Myocyte (in vitro differentiated cells): ENCODE measurements at places on chromosomes 5 and 9. TPM values are rescaled to one million over a fixed set of nuclear protein-coding genes. Genes with fewer than 3 reads are reported as not detected.

DNA sequence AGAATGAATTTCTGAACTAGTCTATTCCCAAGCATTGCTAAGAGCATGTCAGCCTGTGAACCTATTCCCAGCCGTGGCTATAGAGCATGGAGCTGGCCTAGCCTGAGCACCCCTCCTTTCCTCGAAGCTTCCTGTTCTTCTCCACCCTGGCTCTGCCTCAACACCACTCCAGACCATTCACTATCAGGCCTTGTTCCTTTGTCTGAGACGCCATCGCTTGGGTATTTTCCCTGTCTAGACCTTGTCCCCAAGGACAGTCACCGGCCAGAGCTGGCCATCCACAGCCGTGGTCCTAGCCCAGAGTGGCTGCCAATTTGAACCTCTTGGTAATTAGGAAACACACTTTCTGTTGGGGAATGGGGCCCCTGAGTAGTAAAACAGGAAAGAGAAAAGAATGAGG lies 105.8 kb downstream of the LIFR start:
- DNase-seq: no peak

DNA sequence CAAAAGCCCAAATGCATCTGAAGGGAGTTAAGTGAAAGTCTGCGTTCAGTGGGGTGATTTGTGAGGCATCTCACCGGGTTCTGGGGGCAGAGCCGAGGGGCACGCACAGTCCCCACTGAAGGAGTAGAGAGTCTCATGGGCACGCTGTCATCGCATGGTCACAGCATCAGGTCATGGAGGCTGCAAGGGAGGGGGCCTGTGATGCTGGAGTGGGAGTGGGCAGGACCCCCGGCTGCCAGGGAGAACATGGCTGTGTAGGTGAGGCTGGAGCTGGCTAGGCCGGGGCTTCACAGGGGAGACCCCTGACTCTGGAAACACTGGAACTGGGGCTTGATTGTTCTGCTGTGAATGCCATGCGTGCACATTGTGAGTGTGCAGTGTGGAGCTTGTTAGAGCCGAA lies 360.5 kb downstream of the IRX2 start:
- no peak for DNase-seq

GRCh38 chr5:2857837-2858236 lies 106.4 kb upstream of the IRX2 start:
- no peak for DNase-seq

DNA sequence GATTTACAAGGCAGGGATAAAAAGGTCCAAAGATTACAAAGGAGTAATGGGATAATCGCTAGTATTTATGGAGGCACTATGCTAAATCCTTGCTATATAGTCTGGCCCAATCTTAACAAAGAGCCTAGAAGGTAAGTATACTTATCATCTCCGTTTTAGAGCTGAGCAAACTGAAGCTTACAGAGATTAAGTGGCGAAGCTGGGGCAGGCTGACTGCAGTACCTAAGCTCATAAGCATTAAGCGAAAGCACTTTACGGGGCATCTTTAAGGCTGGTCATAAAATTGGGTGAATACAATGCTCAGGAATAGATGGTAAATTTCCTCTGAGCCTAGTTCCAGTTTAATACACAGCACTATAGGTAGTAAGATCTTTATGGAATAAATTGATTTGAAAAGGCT lies 30.0 kb upstream of the ZNF366 start:
- no peak for DNase-seq

- no peak for DNase-seq
These were observed 343.0 kb upstream of the SGCD start for GRCh38 chr5:155983954-155984353.

DNA sequence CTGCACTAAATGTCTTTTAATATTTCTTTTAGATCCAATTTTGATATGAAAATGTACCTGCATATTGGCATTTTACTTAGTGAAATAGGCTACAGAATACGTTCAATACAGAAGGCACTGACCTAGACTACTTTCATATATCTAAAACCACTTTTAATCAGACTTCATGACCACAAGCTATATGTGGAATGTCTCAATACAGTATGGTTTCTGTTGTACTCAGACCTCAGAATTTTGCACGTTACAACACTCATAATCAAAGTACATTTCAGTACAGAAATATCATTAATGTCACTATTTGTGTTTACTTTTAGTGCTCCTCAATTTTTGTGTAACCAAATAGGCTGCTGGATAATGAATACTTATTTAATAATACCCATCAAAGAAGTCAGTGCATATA lies 74.8 kb downstream of the MEF2C start:
- DNase-seq: no peak

The SPAAR gene
- not detected in 2 replicates for total RNA-seq

GRCh38 chr9:118829334-118829733 lies 539.9 kb downstream of the BRINP1 start:
- peak; percentile 48 for DNase-seq

DNA sequence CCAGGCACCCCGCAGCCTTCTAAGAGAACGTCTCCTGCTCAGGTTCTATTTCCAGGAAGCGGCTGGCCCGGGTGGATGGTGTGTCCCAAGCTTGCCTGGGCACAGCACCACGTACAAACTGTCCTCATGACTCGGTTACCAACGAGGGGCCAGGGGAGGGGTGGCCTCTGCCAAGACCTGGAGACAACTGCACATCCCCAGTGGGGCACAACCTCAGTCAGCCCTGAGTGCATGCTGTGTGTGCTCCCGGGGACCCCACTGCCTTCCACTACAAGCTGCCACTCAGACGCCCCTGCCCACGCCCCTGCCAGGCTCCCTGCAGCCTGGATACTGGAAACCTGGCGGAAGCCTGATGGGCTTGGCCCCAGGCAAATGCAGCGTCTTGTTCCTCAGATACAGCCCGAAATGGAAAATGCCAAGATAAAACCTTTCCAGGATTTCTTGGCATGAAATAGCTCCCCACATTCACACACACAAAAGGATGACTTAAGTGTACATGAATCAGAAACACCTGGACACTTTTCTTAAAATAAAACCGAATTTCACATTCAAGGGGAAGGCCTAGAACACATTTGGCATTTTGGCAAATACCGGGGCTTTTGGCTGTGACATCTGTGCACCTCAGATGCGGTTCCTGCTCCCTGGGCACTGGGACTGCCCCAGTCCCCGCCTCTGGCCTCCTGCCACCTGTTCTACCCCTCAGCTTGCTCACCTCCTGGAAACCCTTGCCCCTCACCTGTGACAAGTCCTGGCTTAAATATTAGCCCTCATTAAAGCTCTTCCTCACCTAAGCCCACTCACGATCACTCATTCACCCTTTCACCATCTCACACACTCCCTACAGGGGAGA lies 62.5 kb downstream of the COL23A1 start:
- no peak for DNase-seq

DNA sequence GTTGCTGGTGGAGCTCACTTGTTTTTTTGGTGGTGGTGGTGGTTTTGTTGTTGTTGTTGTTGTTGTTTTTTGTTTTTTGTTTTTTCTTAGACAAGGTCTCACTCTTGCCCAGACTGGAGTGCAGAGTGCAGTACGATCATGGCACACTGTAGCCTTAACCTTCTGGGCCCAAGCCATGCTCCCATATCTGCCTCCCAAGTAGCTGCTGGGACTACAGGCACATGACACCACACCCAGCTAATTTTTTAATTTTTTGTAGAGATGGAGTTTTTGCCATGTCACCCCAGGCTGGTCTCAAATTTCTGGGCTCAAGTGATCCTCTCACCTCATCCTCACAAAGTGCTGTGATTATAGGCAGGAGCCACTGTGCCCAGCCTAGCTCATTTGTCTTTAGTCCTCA lies 53.5 kb downstream of the NUP214 start:
- no peak for DNase-seq
